Peyer's patch (tissue), 4 donors: ENCODE measurements at places on chromosomes 16 and 17. TPM values are rescaled to one million over a fixed set of nuclear protein-coding genes. Genes with fewer than 3 reads are reported as not detected.

GRCh38 chr16:75224306-75225082 is 5.7 kb downstream of the CTRB1 start:
- no peak for DNase-seq

GRCh38 chr17:61161615-61162134 is 238.0 kb upstream of the TBX2 start:
- DNase-seq, result no peak

GRCh38 chr17:28258347-28258887 is 60.6 kb upstream of the TMEM97 start:
- peak; percentile 50 for DNase-seq

- no peak for DNase-seq
Observed at GRCh38 chr16:89103156-89103555, 9.5 kb downstream of the ACSF3 start.

DNA sequence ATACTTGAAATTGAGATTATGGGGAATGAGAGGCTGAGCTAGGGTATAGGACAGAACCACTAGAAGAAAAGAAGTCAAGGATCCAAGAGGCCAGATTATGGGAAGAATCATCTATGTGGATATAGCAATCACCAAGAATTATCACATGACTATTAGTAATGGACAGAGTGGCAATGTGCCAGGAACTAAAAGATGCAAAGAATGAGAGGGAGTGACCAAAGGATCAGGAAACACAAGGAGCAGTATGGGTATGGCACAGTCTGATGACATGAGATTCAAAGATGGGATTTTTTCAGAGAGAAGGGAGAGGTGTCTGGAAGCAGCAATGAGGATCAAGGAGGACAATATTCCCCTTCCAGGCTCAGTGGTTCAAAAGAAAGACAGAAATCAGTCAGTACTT is 212.2 kb downstream of the AATF start:
- no peak for DNase-seq

- DNase-seq, result no peak
Observed at GRCh38 chr17:30351735-30352134, 17.9 kb upstream of the TMIGD1 start.

GRCh38 chr16:1090620-1091587 is 5.1 kb downstream of the C1QTNF8 start:
- DNase-seq, result no peak

ACSM2B gene
- not detected for total RNA-seq

STUB1 gene
- total RNA-seq, result 96.0 TPM

SGCA gene
- 2.9 TPM for total RNA-seq

NTN1 gene
- total RNA-seq, result 12.6 TPM

ZNF207 gene
- total RNA-seq, result 166 TPM

CACNG3 gene
- total RNA-seq, result not detected
